ENCODE measurements at places on chromosomes 11 and 22. TPM values are rescaled to one million over a fixed set of nuclear protein-coding genes. Genes with fewer than 3 reads are reported as not detected.

GRCh38 chr11:87421422-87421821 lies 383.7 kb downstream of the TMEM135 start:
- H3K4me1 ChIP-seq, result peaks cover 7% of the 10 kb centered on the region
- H3K27ac ChIP-seq, result no peak overlapping the region
- H3K4me3 ChIP-seq, result no peak overlapping the region
- no peaks in the 10 kb centered on the region for H3K27me3 ChIP-seq
- no peaks in the 10 kb centered on the region for H3K36me3 ChIP-seq

AIFM3 gene
- not detected for total RNA-seq

DNA sequence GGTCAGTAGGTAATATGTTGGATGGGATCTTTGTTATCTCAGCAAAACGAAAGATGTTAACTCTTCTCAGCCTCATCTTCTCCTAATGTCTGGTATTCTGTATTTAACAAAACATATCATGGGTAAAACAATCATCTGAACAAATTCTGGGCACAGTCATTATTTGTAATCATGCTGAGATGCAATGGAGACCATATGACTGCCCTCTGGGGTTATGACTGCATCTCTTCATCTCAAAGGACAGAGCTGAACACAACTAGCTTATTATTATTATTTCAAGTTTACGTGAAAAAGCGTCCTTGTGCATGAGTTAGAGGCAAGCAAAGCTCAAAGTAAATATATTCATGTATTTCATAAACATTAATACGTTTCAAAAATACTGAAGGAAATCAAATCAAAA lies 29.7 kb upstream of the PSMA1 start:
- no peak overlapping the region for H3K4me3 ChIP-seq
- H3K4me1 ChIP-seq, result no peaks in the 10 kb centered on the region

DNA sequence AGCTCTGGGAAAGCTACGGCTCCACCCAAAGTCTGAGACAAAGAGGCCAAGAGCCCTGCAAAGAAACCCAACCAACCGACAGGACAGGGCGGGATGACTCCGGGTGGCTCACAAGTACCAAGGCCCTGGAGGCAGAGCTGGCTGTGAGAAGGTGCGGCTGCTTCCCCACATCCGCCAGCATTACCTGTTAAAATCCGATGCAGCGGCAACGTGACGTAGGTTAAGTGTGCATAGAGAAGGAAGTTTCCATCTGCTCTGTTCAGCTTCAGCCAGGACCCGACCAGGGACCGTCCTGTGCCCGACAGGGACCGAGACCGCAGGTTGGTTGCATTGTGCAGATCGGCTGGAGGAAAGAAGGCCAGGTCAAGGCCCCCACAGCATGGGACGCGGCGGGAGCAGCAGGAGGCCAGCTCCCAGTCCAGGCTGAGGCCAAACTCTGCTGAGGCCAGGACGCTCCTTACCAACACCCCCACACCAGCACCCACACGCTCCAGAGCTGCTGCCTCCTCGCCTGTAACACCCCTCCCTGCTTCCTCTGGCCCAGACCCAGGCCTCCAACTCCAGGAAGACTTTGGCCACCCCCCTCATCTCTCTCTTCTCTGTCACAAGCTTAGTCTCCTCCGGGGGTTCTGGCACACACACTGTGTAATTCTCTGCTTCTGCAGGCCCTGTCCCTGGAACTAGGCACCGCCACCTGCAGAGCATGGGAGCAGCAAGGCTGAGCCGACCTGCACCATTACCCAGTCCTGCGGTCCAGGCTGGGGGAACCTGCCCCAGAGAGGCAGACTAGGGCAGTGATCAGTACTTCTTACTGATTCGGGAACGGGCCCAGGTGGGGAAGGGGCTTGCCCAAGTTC lies 34.1 kb downstream of the NUP50 start:
- H3K27me3 ChIP-seq, result no peaks in the 10 kb centered on the region
- no peak overlapping the region for H3K4me3 ChIP-seq
- no peak overlapping the region for H3K27ac ChIP-seq
- DNase-seq, result no peak

OR10A6 gene
- total RNA-seq, result not detected

SEC14L2 gene
- 45.9 TPM for total RNA-seq

CHRM1 gene
- total RNA-seq, result not detected

- H3K4me1 ChIP-seq, result no peaks in the 10 kb centered on the region
- no peaks in the 10 kb centered on the region for H3K27me3 ChIP-seq
- H3K36me3 ChIP-seq, result no peaks in the 10 kb centered on the region
- H3K4me3 ChIP-seq, result no peak overlapping the region
- H3K27ac ChIP-seq, result no peak overlapping the region
- DNase-seq, result no peak
These were observed 9.3 kb upstream of the CEP295 start for GRCh38 chr11:93652161-93652597.

DNA sequence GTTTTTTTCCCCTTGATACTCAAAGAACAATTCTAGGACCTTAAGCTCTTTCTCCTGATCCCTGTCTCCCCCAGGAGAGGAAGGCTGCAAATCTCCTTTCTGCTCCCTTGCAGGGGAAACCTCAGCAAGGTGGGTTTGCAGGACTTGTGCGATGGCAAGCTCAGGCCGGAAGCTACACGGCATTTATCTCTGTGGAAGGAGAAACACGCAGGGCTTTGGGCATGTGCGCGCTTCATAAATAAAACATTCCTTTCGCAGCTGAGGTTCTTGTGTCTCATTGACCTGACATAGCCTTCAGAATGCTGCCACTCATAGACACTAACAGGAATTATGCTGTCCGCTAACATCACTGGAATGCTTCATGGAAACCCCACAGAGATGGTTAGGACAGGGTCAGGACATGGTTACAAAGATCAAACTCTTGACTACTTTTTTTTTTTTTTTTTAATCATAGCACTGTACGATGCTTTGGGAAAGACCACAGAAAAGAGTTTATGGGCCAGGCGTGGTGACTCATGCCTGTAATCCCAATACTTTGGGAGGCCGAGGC lies 42.6 kb downstream of the SLN start:
- H3K36me3 ChIP-seq, result no peaks in the 10 kb centered on the region
- DNase-seq, result no peak
- no peaks in the 10 kb centered on the region for H3K4me1 ChIP-seq
- H3K4me3 ChIP-seq, result no peak overlapping the region

OR56A3 gene
- total RNA-seq, result not detected

GRCh38 chr11:2797121-2797711 lies 88.4 kb downstream of the CDKN1C start:
- H3K36me3 ChIP-seq, result no peaks in the 10 kb centered on the region
- peak; percentile 11 for DNase-seq
- no peaks in the 10 kb centered on the region for H3K27me3 ChIP-seq
- H3K4me3 ChIP-seq, result no peak overlapping the region
- no peak overlapping the region for H3K27ac ChIP-seq

DNA sequence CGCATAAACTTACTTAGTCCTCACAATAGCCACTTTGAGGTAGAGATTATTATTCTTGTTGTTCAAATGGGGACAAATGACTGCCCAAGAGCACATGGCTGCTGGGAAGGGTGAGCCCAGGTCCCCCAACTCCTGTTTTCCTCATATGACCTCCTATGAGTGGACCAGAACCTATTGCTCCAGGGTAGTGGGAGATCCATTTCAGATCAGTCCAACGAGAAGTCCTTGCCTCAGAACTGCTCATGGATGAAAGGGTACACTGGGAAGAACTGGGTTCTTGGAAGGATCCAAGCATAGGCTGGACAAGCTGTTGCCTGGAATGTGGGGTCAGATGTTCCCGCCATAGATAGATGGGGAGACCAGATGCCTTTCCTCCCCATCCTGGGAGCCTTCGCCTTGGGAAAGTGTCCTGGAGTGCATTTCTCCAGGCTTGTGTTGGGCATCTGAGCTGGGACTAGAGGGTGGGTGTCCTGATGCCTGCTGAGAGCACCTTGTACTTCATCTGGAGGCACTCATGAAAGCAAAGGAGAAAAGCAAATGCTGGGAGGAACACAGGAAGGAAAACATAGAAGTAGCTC lies 146.3 kb upstream of the B3GAT1 start:
- DNase-seq, result no peak
- no peaks in the 10 kb centered on the region for H3K4me1 ChIP-seq
- H3K36me3 ChIP-seq, result no peaks in the 10 kb centered on the region
- H3K27ac ChIP-seq, result no peak overlapping the region
- H3K27me3 ChIP-seq, result no peaks in the 10 kb centered on the region

All from uterus (tissue), 4 donors.